ENCODE measurements at places on chromosomes 1 and 21.

GRCh38 chr1:3785456-3786157 is 10.7 kb downstream of the LRRC47 start:
- no peak for DNase-seq

GRCh38 chr1:108643492-108644335 is 17.2 kb downstream of the HENMT1 start:
- no peak for DNase-seq

GRCh38 chr1:198449727-198450433 is 90.6 kb downstream of the ATP6V1G3 start:
- no peak for DNase-seq

DNA sequence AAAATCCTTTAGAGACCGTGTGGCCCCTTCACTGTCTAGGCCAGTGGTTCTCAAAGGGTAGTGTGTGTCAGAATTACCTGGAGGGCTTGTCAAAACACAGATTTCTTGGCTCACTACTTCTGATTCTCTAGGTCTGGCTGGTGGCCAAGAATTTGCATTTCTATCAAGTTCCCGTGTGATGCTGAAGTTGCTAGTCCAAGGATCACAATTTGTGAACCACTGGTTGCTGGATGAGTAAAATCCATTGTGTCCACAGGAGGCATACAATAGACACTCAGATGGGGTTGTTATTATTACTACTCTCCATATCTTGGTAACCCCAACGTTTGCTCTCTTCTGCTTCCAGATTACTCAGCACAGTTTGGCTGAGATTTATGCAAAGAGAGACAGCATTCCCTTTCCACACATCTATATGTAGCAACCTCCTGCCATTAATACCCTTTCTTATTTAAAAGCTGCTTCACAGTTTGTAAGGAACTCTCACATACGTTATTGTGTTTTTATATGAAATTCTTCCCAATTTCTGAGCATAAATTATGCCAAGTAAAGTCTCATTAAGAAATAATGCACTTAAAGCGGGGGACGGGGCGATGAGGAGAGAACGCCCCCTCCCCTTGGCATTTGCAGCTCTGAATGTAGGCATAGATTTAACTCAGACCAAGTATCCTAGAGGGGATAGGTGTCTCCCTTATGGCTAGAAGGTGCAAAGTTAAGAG is 720 bp upstream of the TMCC2 start:
- DNase-seq: no peak

All from amygdala (tissue), 56 donors.